ENCODE measurements at places on chromosomes 6 and 20. TPM values are rescaled to one million over a fixed set of nuclear protein-coding genes. Genes with fewer than 3 reads are reported as not detected.
A peak's percentile ranks its signal among the peaks of the same experiment; 100 is the strongest.

The GLP1R gene
- 42.5 TPM for total RNA-seq

DNA sequence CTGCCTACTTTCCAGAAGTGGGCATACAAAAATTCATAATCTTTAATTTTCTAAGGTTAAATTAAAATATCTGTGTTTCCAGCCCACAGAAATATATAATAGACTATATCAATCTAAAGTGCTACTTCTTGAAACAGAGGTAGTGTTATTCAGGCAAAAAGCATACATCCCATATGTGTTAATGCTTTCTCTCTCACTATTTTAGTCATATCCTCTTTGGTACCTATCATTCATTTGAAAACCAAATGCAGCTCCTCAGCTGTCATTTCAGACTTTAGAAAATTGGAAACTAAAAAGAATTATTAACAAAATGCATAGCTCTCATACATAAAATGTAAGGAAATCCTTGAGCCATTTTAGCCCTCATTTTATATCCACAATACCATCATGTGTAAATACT lies 925 bp downstream of the FHL5 start:
- no peak overlapping the region for H3K27ac ChIP-seq
- no peak for DNase-seq
- H3K36me3 ChIP-seq, result no peaks in the 10 kb centered on the region
- peaks cover 1% of the 10 kb centered on the region for H3K27me3 ChIP-seq
- peaks cover 2% of the 10 kb centered on the region for H3K4me1 ChIP-seq

GRCh38 chr6:37988696-37989095 lies 169.2 kb downstream of the ZFAND3 start:
- H3K27me3 ChIP-seq, result no peaks in the 10 kb centered on the region
- no peak overlapping the region for H3K4me3 ChIP-seq
- no peak for DNase-seq
- H3K36me3 ChIP-seq, result no peaks in the 10 kb centered on the region
- no peak overlapping the region for H3K27ac ChIP-seq
- peaks cover 3% of the 10 kb centered on the region for H3K4me1 ChIP-seq

DNA sequence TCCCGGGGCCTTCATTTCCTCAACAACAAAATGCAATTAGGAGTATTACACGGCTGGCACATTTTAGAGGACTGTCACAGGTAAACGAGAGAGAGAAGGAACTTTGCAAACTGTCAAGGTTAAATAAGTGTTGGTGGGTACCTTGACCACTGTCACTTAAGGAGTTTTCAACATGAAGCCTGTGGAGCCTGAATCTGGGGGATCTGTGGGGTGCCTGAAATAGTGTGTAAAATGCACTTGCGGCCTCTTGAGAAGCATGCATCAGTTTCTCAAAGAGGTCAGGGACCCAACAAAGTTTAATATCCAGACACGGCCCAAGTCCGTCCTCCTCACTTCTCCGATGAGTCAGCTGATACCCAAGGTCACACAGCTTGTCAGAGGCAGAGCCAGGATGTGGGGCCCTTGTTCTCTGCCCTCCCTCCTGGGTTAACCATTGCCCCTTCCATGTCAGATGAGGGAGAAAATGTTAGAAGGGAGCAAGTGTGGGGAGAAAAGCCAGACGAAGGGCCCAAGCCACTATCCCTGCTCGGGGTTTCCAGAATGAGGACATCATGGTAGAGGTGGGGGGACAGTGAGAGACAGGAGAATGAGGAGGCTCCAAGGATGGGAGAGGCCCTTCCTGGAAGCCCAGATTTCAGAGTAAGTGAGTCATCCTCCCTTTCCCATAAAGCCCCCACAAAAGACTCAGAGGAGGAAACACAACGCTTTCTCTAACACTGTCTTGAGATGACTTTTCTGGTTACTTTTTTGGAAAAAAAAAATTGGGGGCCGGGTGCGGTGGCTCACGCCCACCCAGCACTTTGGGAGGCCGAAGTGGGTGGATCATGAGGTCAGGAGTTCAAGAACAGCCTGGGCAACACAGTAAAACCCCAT lies 42.2 kb downstream of the C6orf132 start:
- H3K27ac ChIP-seq, result no peak overlapping the region
- no peak overlapping the region for H3K4me3 ChIP-seq
- H3K4me1 ChIP-seq, result peaks cover 7% of the 10 kb centered on the region
- peaks cover 5% of the 10 kb centered on the region for H3K27me3 ChIP-seq

DNA sequence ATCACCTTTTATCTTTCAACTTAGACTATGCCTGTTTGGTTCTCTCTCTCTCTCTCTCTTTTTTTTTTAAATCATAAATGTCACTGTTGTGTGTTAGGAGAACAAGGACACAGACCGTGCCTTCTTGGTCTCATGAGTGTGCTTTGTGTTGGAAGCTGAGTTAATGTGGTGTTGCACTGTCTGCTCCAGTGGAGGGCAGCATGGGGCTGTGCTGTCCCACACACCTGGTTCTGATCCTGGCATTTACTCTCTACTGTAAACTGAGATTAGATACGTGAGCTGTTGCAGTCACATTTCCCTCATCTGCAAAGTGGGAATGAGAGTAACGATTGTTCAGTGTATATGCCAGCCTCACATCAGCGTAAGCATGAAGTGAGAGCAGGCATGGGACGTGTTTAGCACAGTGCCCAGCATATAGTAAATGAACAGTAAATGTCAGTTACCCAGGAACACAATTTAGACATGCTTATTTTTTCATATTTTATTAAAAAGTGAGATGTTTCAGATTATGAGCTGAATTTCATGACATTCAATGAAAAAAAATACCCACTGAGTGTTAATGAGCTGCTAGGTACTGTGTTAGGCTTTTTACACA lies 161.1 kb downstream of the FARS2 start:
- H3K4me1 ChIP-seq, result peaks cover 7% of the 10 kb centered on the region
- DNase-seq, result peak; percentile 53
- no peak overlapping the region for H3K27ac ChIP-seq
- H3K36me3 ChIP-seq, result peaks cover 7% of the 10 kb centered on the region
- H3K27me3 ChIP-seq, result peaks cover 4% of the 10 kb centered on the region

DNA sequence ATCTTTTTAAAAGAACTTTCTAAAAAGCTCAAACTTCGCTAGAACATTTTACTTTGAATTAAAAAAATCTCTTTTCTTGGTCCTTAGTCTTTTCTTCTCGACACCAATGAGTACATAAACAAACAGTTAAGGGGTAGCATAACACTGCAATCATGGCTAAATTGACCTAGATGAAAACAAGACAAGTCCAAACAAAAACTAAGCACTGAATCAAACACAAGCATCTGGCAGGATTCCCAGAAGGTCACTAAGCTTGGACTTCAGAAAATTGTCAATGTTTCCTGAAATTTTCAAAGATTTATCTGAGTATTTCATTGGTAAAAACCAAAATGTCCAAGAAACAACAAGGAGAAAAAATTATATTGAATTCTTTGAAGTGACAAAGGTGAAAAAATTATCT lies 5.0 kb downstream of the COL21A1 start:
- no peak for DNase-seq
- no peaks in the 10 kb centered on the region for H3K27me3 ChIP-seq
- peaks cover 2% of the 10 kb centered on the region for H3K4me1 ChIP-seq
- H3K36me3 ChIP-seq, result no peaks in the 10 kb centered on the region

- H3K27ac ChIP-seq, result no peak overlapping the region
- no peak overlapping the region for H3K4me3 ChIP-seq
- H3K27me3 ChIP-seq, result peaks cover 2% of the 10 kb centered on the region
- H3K36me3 ChIP-seq, result no peaks in the 10 kb centered on the region
- no peak for DNase-seq
These were observed 608.0 kb downstream of the PHF3 start for GRCh38 chr6:64243618-64244017.

DNA sequence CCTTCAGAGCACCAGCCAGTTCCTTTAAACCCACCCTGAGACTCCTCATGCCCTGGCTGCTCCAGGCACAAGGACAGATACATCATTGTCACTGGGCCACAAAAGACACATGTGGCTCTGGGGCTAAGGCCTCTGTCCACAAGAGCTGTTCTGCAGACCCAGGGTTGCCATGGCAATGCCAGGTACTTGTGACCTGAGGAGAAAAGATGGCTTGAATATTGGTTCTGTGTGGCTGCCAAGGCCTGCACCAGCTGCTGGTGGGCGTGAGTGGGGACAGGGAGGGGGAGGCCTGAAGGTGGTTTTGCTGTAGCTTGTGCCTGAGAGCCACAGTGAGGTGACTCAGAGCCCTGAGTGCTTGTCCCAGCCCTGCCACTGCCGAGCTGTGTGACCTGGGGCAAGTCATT lies 31.8 kb downstream of the SAYSD1 start:
- DNase-seq, result no peak
- no peak overlapping the region for H3K27ac ChIP-seq
- H3K4me1 ChIP-seq, result peaks cover 7% of the 10 kb centered on the region
- peaks cover 6% of the 10 kb centered on the region for H3K27me3 ChIP-seq

DNA sequence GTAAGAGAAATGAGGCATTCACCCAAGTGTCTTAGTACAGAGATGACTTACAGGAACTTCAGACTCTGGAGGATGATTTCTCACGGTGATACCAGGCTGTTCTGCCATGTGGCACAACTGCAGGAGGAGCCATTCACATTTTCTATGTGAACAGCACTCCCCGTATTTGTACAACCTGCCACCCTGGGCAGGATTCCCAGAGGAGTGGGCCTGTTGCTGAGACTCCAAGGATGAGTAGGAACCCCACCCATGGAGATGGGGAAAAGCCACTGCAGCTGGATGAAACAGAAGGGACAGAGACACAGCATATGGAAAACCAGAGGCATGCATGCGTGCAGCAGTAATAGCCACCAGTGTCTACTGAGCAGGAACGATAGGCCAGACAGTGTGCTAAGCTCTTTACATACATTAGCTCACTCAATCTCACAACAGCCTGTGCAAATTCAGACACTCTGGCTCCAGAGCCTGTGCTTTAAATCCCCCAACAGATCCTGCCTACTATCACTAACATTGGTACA lies 48.0 kb upstream of the PTPRT start:
- DNase-seq, result no peak
- H3K27me3 ChIP-seq, result peaks cover under 1% of the 10 kb centered on the region
- peaks cover 4% of the 10 kb centered on the region for H3K36me3 ChIP-seq
- no peak overlapping the region for H3K27ac ChIP-seq
- no peaks in the 10 kb centered on the region for H3K4me1 ChIP-seq

DNA sequence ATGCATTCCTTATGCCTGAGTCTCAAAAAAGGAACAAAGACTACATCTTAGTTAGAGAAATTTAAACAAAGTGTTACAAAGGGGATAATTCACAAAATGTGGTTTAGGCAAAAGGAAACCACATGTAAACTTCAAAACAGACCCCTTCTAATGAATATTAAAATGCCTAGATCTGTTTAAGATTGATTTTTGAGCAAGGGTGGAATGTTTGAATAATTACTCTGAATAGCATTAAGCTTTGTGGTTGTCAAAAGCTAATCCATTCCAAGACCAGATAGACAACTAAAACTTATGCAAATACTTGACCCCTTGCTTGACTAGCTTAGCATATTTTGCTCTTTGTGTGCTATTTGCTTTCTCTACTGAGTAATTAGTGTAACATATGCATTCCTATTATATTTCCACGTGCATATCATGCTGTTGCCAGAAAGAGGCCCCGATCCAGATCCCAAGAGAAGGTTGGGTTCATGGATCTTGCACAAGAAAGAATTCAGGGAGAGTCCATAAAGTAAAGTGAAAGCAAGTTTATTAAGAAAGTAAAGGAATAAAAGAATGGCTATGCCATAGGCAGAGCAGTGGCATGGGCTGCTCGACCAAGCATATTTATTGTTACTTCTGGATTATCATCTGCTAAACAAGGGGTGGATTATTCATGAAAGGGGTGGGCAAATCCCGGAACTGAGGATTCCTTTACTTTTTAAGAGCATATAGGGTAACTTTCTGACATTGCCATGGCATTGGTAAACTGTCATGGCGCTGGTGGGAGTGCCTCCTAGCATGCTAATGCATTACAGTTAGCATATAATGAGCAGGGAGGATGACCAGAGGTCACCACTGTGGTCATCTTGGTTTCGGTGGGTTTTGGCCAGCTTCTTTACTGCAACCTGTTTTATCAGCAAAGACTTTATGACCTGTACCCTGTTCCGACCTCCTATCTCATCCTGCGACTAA lies 1193.4 kb upstream of the EYS start:
- H3K4me3 ChIP-seq, result no peak overlapping the region
- no peaks in the 10 kb centered on the region for H3K27me3 ChIP-seq
- H3K4me1 ChIP-seq, result no peaks in the 10 kb centered on the region

GRCh38 chr6:139373154-139373927 lies 1.1 kb downstream of the CITED2 start:
- H3K27me3 ChIP-seq, result peaks cover 26% of the 10 kb centered on the region
- peaks cover 60% of the 10 kb centered on the region for H3K4me1 ChIP-seq
- H3K36me3 ChIP-seq, result peaks cover 23% of the 10 kb centered on the region
- peak; percentile 63 for DNase-seq
- peak overlapping the region; percentile 100 for H3K4me3 ChIP-seq

The SLC2A10 gene
- total RNA-seq, result 19.4 TPM

DNA sequence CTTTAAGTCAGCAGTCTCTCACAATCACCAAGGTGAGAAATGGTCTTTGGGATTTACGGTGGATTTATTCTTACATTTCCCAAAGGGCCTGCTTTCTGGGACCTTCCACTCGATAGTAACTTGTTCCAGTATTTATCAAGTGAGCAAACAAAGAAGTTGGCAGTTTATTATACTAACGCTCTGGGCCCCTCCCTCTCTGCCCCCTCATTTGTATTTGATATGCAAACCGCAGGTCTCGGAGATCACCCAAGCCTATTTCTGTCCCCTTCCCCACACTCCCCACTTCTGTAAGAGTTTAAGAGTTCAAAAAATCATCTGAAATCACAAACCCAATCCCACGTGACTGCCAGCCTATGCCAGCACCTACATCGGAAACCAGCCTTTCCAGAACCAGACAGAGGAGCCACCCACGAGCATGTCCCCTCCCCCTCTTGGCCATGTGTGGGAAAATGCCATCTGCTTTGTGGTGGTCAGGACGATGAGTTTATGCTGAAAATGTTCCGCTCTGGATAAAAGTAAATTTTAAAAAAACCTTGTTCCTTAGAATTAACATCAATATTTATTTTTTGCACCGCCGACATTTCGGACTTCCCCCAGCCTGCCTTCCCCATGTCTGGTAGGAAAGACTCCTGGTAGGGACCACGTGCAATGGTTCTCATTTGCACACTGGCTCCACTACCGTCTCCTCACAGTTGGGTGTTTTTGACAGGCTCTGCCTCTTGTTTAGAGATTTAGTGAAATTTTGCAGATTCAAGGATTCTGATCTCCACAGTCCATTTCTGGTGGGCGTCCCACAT lies 281.0 kb downstream of the TFAP2C start:
- H3K36me3 ChIP-seq, result no peaks in the 10 kb centered on the region
- no peaks in the 10 kb centered on the region for H3K4me1 ChIP-seq
- no peak for DNase-seq
- H3K27ac ChIP-seq, result no peak overlapping the region

DNA sequence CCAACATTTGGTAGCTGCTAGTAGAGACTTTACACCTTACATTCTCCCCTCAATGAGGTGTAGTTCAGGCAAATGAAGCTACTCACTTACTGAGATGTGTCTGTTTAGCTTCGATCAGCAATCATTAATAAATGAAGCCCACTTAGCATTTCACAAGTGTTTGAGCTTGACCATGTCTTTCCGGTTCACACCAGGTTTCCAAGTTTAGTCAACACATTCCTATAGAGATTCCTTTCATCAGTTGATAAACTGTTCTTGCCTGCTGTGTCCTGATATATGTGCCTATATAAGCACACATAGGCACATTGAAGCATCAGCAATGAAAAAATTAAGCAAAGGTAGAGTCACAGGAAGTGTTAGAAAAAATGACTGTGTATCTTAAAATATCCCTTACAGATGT lies 150.0 kb downstream of the BTBD3 start:
- H3K36me3 ChIP-seq, result no peaks in the 10 kb centered on the region
- no peak overlapping the region for H3K27ac ChIP-seq
- H3K27me3 ChIP-seq, result no peaks in the 10 kb centered on the region
- peaks cover 5% of the 10 kb centered on the region for H3K4me1 ChIP-seq

Data from endothelial cell (in vitro differentiated cells).